Endodermal cell (in vitro differentiated cells): ENCODE measurements at places on chromosomes 6 and 20.
A peak's percentile ranks its signal among the peaks of the same experiment; 100 is the strongest.

- no peak for DNase-seq
Observed at GRCh38 chr20:54456961-54457360, 18.4 kb upstream of the DOK5 start.

DNA sequence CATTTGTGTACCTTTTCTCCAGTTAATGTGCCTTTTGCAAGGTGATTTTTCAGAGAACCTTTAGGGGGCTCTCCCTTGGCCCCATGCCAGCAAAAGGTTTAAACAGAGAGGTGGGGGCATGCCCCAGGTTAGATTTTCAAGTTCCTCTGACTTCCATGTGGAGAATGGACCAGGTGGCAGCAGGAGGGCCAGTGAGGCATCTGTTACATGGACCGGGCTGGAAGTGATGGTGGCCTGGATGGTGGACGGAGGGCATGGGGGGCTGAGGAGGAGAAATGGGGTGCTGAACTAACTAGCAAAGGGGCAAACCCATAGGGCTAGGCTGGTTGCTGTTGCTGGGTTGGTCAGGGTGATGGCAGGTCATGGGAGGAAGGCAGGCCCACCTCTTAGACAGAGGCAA, 20.7 kb upstream of the BPI start:
- DNase-seq: no peak

- no peak for DNase-seq
Observed at GRCh38 chr6:133583907-133584427, 304.9 kb upstream of the TCF21 start.

GRCh38 chr6:73727114-73727513, 31.1 kb downstream of the CD109 start:
- DNase-seq: no peak

DNA sequence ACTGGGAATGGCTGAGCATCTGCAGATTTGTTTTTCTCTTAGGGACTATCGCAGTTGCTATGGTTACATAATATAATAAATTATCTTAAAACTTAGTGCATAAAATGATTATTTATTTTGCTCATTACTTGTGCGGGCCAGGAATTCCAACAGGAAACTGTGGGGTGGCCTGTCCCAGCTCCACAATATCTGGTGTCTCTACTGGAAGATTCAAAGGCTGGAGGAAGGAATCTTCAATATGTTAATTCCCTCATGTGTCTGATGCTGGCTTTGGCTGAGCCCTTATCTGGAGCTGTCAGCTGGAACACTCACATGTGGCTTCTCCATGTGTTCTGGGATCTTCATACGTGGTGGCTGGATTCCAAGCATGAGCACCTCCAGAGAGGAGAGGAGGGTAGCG, 23.9 kb upstream of the B3GAT2 start:
- DNase-seq: no peak

DNA sequence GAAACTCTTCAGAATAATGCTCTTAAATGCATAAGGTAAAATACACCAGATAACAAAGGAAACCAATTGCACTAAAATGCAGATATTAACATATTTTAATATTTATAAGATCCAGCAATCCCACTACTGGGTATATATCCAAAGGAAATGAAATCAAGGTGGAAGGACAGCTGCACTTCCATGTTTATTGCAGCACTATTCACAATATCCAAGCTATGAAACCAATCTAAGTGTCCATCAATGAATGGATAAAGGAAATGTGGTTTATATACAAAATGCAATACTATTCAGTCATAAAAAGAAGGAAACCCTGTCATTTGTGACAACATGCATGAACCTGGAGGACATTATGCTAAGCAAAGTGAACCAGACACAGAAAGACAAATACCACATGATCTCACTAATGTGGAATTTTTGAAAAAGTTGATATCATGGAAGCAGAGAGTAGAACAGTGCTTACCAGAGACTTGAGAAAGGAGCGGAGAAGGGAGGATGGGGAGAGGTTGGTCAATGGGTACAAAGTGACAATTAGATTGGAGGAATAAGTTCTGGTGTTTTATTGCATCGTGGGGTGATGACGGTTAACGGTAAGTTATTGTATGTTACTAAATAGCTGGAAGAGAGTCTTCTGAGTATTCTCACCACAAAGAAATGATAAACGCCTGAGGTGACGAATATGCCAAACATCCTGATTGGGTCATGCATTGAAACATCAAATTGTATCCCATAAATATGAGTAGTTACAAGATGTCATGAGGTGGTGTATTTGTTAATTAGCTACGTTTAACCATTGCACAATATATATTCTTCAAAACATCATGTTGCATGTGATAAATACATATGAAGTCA, 37.9 kb upstream of the RNF24 start:
- no peak for DNase-seq

GRCh38 chr6:88166493-88167351, 575 bp upstream of the CNR1 start:
- DNase-seq: peak; percentile 82

GRCh38 chr20:51188941-51189340, 166.0 kb upstream of the KCNG1 start:
- DNase-seq: peak; percentile 35

DNA sequence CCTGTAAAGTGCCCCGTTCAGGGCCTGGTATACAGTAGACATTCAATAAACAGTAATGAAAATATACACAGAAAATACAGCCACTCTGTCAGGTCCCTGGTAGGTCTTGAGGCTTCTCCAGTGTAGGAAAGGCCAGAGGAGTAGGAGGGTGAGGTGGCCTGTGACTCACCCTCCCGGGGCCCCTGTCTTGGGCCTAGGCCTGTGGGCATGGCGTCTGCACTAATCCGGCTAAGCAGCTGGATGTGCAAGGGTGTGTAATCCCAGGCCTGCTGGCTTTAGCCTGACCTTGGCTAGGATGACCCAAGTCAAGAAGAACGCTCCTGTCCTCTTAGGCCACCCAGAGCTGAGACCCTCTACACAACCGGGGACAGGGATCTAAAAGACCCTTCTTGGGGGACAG, 84.9 kb downstream of the KCNB1 start:
- DNase-seq: no peak

GRCh38 chr20:49658508-49658907, 55.2 kb downstream of the B4GALT5 start:
- peak; percentile 66 for DNase-seq

DNA sequence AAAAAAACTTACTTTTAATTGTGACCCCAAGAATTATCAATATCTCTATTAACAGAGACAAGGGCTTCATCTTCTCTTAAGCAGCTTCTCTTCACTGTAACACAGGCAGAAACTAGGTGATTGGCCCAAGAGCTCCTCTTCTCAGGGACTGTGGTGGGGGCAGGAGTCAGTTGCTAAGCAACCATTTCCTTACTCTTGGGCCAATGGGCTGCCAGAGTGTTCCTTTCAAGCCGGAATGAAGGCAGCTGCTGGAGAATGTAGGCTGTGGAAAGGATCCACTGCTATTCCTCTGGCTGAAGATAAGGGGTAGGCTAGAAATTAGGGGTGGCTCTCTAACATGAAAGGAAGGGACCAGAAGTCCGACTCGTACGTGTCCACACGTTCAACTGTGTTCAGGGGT, at the start of gene SEL1L2:
Gene SEL1L2 (minus strand): TSS at position 150 of the 400 bp plus-strand sequence. CDS start 80 bp downstream, at position 70.
- DNase-seq: peak; percentile 85

- DNase-seq: no peak
Observed at GRCh38 chr20:61119794-61120410, 132.2 kb upstream of the CDH4 start.

DNA sequence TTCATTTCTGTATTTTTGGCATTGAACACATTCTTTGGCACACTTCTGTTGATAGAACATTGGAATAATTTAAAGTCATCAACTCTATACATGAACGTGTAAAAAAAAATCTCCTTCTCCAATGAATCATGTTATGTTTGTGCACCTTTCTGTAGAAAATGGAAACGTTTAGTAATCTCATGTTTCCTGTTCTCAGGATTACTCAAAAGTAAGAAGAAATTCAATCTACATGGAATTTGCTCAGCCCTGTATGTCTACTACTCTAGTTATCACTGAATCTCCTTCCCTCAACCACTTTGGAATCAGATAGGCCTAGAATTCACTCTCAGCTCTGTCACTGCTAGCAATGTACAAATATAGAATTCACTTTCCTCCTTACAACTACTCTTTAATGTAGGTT, 103.6 kb downstream of the COL21A1 start:
- DNase-seq: no peak

DNA sequence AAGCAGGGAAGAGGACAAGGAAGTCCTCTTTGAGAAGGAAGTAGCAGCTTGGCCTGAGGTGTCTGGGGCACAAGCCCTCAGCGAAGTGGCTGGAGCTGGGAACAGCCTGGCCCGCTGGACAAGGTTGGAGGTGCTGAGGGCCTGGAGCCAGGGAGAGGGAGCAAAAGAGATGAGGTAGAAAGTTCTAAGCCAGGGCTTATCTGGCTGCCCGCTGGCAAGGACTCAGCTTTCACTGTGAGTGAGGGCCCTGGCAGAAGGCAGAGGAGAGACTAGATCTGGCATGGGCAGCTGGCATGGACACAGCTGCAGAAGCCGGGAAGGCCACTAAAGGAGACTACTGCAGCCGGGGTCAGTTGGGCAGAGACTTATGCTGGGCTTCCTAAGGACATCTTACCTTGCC, 21.8 kb upstream of the PCMTD2 start:
- no peak for DNase-seq

- no peak for DNase-seq
Observed at GRCh38 chr20:5039255-5039657, 37.9 kb upstream of the SLC23A2 start.

DNA sequence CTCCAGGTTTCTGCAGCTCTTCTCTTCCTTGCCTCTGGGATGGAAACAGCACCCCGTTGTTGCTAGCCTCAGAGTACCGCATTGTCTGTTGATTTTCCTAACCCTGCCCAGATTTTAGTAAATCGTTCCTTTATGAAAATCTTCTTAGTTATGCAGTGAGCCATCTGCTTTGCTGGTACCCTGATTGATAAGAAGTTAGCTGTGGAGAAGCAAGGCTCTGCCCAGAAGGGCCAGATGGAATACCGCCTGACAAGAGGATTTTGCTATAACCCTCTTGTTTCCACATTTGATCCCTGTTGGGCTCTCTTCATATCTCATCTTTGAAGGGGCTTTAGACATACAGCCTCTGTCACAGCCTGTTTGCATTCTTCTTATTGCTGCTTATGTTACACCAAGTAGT, 229.0 kb downstream of the CDKAL1 start:
- DNase-seq: no peak

DNA sequence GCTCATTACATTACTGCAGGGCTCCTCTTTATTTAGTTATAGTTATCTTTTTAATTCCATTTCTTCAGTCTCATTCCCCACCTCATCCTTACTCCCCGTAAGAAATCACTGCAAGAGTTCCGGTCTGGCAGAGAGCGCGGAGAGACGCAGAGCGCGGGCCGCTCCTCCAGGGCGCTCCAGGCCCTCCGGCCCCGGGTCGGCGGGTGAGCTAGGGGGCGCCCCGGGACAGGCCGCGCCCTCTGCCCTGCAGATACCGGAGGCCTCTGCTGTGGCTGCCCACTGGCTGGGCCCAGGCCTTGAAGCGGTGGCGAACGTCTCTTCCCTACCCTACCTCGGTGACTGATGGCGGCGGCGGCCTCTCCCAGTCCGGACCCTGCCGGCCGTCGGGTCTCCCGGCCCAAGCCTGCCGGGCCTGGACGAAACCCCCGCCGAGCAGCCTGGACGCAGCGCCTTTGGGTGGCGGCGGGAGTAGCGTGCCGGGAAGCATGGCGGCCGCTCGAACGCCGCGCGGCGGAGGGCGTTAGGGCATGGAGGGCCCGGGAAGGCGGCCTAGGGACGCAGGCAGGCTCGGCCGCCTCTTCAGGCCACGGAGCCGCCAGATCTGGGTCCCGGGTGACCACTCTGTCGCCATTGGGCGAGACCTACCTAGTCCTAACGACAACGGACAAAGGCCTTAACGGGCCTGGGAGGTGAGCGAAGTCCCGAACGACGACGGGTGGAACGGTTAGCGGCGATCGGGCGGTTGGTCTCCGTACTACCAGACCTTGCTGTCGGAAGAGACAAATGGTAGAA, 16.4 kb upstream of the HMGN4 start:
- DNase-seq: peak; percentile 93

GRCh38 chr6:125985522-125985921, 818 bp upstream of the TRMT11 start:
- no peak for DNase-seq

- DNase-seq: no peak
Observed at GRCh38 chr6:143187238-143187923, 126.7 kb downstream of the AIG1 start.

DNA sequence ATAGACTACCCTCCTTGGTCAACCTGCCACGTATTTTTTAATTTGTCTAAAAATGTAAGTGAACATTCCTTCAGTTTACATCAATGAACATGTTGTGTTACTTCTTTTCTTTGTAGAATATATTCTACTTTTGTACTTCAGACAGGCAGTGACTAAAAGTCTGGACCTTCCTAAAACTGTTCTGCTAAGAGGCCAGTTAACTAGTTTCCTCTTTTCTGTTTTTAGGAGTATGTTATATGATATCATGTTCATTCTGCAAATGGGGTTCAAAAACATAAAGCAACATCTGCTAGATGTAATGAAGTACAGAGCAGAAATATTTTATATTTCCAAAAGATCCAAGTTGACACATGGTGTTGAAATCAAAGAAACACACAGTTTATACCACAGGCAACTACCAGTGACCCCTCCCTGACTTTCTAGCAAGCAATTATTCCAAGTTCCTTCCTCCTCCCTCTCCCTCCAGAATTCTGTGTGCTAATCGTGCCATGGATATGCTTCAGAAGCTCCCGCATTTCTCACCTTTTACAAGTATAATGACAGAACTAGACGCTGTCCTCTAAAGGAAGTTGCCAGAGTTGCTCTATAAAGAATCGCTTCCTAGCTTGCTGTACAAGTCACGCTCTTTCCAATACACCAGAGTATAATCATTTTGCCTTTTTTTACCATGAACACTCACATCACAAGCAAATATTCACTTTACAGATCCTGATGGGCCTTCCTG, 64.7 kb downstream of the ARHGAP18 start:
- DNase-seq: no peak

DNA sequence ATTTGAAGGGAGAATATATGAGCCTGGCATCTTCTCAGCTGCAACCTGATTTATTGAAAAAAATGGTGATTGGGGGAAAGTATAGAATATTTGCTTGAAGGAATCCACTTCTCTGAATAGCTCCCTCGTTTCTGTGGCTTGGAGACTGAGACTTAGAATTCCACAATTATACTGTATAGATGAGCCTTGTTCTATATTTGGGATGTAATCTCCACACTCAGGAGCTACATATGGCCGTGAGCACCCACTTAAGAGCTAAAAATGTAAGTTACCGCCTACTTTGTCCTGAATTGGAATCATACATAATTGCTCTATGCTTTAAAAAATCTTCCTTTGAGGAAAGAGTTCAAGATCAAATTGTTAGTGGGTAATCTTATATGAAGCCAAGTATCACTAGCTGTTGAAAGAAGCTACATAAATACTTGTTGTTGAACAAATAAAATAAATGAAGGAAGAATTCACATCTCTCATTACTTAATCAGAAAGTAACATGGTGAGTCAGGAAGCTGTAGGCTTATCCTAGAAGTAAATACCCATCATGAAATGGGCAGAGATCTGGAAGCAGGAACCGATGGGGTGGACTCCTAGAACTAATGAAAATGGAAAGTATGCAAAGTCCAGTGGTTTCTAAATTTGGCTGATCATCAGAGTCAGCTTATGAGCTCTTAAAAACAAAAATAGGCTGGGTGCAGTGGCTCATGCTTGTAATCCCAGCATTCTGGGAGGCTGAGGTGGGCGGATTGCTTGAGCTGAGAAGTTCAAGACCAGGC, 254.3 kb downstream of the SOX4 start:
- no peak for DNase-seq

GRCh38 chr6:108914235-108915022, 66.2 kb downstream of the ARMC2 start:
- DNase-seq: peak; percentile 86

- no peak for DNase-seq
Observed at GRCh38 chr6:150813319-150813992, 52.0 kb upstream of the MTHFD1L start.

GRCh38 chr20:25541676-25542075, 43.7 kb downstream of the NINL start:
- no peak for DNase-seq
